Fibroblast of skin of left quadriceps (primary cell): ENCODE measurements at places on chromosomes 2 and 18.

DNA sequence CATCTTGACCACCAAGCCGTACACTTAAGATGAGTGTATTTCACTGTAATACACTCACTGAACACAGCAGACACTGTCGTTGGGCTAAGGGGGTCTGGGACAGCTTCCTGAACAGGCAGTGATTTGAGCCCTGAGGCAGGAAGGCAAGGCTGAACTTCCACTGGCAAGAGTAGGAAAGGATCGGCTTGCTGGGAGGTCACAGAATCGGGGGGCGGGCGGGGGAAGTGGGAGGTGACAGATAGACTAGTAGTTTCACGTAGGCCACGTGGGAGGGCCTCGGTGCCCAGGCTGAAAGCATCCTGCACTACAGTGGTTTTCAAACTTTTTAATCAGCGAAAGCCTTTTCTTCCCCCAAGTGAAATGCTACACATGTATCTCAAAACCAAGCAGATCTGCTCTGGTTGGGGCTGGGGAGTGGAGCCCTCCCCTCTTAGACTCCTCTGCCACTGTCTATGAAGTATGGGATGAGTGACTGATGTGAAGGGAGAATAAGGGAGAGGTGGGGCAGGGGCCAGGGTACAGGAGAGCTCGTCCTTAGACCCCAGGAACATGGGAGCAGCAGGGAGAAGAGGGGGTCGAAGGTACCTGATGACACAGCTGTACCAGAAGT is 8.6 kb downstream of the PARD6G start:
- no peak for DNase-seq

- DNase-seq: no peak
These were observed 260.2 kb upstream of the COL3A1 start for GRCh38 chr2:188713961-188714360.

- no peak for DNase-seq
These were observed 39.8 kb upstream of the SPTBN1 start for GRCh38 chr2:54416166-54416813.

DNA sequence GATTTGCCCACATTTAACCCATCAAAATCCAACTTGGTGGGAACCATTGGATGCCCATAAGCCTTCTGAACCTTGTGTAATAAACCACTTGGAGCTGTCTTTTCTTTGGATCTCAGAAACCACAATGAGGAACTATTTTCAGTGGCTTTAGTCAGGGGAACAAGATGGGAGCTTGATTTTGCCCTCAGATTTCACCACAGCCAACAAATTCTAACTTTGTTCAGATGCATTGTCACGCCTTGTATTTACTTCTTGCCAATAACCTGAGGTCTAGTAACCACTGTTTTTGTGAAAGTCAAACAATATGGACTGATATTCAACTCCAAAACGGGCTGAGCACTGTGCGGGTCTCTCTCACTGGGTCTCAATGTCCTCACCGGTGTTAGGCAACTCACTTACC is 508.2 kb downstream of the TNS1 start:
- no peak for DNase-seq

- no peak for DNase-seq
These were observed 22.8 kb downstream of the EHD3 start for GRCh38 chr2:31256611-31257382.

- no peak for DNase-seq
These were observed 755 bp downstream of the NEUROD1 start for GRCh38 chr2:181679544-181679979.

DNA sequence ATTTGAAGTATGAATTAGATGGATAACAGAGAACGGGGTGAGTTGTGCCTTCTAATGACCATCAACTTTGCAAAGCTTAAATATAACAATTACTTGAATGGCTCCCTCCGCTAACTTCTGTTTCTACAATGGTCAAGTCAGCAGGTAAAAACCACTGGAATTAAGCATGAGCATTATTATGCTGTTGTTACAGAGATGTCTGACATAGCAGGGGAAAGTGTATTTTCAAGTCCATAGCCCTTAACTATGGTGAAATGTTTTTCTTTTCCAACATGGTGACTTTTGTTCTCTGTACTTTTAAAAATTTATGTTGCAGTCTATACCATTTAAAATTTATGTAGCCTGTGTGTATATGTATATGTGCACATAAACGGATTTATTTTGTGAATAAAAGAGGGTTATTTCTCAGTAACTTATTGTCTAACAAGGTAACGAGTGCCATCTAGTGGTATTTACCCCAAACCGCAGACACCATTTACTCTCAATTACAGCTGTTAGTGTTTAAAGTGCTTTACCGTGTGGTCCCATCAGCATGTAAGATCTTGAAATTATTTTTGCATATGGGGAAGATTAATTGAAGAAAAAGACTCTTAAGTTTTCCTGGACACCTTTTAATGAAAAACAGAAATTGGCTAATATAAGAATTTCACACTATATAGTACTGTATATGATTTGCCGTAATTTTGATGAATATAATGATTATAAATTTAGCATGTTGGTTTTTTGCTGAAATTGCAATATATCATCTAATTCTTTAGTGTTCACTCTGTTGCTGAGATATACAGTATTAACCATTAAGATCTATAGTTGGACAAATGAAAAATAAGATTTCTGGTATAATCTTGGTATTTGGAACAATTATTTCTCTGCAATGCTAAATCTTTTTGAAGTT is 78.2 kb downstream of the UBE2E3 start:
- DNase-seq: no peak

GRCh38 chr2:70328921-70329561 is 27.2 kb upstream of the FAM136A start:
- no peak for DNase-seq

DNA sequence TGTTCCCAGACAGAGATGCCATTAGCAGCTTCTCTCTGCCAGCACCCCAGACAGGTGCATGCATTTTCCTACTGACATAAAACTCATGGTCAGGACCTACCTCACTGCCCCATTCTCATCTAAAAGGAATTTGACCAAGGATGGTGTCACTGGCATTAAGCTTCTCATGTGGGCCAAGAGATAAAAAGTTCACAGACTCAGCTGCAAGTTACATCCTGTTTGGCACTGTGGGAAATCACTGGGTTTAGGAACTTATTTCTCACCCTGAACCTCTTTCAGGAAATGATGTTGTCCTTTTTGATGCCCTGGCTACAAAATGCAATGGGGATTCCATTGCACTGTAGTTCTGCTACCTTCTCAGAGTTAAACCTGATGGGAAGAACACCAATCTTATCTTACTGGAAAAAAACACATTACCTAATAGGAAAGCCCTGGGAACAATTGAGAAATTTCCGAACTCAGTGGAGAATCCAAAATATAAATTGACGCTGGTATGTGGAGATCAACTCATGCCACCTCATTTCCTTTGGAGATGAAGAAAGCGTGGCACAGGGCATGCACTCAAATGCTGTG is 252.1 kb upstream of the COPS8 start:
- no peak for DNase-seq
